ENCODE measurements at places on chromosomes 7 and 10.

DNA sequence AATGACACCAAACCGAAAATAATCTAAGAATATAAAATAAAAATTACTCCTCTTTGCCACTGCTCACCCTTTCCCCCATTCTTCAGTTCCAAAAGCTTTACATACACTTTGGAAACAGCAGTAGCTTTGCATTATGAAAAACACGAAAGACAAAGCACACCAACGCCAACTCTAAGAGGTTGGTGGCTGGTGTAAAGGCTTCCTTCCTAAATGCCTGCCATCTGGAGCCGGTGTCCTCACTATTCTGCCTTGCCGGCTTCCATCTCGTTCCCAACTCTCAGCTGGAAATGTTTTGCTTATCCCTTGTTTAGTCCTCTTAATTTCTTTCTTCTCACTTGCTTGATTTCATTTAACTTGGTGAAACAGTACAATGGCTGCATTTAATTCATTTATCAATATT, 281.1 kb upstream of the LRRN3 start:
- no peak for DNase-seq

DNA sequence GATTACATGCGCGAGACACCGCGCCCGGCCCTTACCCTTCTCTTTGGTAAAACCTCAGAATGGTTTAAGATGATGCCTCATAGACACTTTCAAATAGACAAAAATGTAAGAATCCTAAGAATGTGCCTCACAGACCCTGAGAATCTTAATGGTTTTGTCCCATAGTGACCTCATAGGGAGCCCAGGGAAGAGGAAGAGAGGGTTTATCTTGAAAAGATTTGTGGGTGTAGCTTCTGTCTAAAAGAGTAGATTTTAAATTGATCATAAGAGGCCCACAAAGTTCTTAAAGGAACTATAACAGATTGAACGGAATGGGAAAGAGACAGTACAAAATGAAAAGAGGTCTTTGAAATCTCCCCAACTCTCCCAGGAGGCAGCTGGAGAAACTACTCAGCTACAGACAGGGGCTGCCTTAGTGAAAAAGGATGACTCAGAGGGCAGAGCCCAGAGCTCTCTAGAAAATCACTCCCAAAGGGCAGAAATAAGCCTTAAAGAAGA, 220.6 kb downstream of the ADRA2A start:
- DNase-seq: no peak

GRCh38 chr7:157599491-157599890, 262.7 kb downstream of the DNAJB6 start:
- no peak for DNase-seq

GRCh38 chr7:1559626-1560590, 3.9 kb upstream of the TMEM184A start:
- DNase-seq: no peak

DNA sequence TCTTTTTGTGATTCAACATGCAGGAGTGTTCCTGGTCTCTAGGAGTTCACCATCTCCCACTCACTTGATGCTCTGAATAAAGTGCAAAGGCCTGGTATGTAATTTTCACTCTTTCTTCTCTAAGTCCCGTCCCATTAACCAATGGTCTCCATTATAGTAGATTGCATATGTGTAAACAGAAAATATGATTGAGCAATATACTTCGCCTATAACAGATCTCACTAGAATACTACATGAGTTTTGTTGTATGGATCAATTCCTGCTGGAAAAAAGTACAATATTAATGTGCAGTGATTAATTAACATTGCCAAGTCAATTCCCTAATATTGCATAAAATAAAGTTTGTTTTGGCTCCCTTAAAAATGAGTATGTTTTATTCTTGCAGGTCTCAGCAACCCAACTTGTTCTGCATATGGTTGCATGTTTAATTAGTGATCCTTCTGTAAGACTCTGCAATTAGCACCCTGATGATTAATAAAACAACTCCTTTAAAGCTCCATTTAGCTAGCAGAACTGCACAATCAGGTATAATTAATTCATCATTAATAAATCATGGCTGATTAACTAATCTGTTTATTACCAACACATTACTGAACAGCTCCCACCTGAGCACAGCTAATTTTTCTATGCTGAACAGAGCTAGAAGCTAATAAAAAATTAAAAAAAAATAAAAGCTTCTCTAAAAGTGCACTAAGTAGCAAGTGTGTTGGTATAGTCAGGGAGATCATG, 37.8 kb upstream of the ATOH7 start:
- DNase-seq: no peak

GRCh38 chr10:128318366-128318765, 192.1 kb upstream of the MKI67 start:
- DNase-seq: no peak

- DNase-seq: no peak
Observed at GRCh38 chr10:95441547-95441923, 119.6 kb downstream of the SORBS1 start.

DNA sequence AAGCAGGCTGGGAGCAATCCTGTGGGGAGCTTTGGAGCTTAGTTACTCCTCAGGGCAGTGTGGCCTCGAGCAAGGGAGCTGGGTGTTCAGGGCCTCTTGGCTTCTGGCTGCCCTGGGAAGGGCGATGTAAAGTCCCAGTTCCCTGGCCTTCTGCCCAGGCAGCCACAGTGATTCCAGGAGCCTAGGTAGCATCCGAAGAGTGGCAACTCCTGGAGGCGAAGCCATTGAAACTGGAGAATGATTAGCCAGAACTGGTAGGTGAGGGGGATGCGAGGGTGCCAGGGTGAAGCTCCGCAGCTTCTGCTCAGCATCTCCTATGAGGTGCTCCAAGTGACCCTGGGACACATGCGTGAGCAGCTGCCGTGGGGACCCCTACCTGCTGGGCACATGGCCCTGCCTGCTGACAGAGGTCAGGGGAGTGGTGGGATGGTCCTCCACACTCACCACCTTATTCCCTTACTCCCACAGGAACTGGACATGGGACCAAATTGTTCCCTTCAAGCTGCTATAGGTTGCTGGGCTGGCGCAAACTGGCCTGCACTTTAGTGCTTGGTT, 7.8 kb upstream of the GDF2 start:
- DNase-seq: no peak
